ENCODE measurements at places on chromosomes 6 and 20.

DNA sequence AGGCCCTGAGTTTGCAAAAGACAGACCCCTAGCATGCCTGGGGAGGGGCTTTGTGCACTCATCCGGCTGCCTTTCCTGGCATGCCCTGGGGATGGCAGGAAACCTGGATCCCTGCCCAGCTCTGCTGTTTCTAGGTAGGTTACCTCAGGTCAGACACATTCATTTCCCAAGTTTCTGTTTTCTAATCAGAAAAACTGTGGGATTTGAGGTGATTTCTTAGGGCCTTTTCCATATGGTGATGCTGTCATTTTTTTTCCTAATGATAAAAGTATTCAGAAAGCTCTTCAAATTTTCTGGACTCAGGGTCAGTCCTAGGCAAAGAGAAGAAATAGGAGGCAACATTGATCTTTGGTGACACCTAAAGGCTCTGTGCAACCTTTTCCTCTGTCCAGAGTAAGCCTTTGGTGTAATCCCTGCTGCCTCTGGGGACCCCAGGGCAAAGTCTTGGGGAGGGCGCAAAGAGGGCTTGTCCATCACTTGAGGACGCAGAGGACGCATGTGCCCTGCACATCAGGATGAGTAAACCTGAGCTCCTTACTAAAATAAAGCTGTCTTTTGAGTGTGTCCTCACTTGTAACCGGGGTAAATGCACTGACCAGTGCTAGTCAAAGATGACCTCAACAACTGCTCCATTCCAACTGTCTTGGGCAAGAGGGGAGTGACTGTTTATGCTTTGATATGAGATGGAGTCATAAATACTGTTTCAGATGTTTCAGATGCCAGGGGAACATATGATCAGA lies 13.5 kb upstream of the TRAM2 start:
- DNase-seq, result no peak

DNA sequence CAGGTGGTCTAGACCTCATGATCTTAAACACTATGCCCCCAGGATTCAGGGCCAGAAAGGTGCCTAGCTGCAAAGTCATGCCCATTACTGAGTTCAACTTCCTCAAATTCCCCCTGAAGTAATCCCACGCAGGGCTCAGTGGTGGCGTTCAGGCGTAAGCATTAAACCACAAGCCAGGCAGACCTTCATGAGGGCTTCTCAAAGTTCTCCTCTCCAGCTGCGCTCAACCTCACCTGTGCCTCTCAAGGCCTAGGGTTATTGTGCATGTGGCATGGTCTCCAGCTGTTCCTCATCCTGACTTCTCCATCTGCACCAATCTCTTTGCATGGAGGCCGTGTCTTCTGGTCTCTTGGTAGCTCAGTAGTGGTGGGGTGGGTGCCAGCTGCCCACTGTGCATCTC lies 113.6 kb downstream of the TSHZ2 start:
- no peak for DNase-seq

DNA sequence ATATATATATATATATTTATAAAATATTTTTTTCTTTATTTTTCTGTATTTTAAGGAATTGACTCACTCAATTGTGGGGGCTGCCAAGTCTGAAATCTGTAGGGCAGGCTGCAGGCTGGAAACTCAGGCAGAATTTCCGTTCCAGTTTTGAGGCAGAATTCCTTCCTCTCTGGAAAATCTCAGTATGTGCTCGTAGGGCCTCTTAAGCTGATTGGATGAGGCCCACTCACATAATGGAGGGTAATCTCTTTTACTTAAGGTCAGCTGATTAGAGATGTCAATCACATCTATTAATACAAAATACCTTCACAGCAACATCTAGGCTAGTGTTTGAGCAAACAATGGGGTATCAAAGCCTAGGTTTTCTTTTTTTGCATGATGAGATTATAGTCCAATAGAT lies 244.7 kb upstream of the RNF24 start:
- DNase-seq, result no peak

- DNase-seq, result no peak
Observed at GRCh38 chr6:125751334-125751916, 2.0 kb downstream of the HEY2 start.

DNA sequence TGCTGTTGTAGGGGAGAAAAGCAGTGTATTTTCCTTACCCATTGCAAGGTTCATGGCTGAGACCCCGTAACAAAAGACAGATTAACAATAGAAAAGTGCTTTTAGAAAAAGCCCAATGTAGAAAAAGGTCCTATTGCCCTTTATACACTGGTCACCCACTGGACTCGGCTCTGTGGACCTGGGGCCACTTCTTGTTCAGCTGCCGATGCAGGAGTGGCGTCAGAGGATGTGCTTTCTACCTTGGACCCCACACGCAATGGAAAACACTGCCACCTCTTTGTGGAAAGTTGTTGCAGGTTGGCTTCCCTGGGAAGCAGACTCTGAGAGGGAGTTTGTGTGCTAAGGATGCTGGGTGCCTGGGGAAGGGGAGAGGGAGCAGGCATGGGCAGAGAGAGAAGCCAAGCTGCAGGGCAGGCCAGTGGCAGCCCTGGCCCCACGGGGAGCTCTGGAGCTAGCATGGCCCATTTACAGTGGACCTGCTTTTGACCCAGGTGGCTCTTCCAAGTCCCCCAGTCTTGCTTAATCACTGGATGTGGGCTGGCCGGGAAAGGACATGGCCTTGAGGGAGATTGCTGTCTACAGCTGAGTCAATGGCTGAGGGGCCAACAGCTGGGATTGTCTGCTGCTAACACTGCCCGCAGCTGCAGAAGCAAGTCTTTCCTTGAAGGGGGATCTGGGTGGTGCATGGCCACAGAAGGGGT lies 142.9 kb downstream of the CDC5L start:
- DNase-seq, result no peak

All from CD4-positive, alpha-beta T cell treated with Interleukin-12 subunit alpha and Interleukin-12 subunit beta, for 1 hour (primary cell).